ENCODE measurements at places on chromosomes 3 and 15.

DNA sequence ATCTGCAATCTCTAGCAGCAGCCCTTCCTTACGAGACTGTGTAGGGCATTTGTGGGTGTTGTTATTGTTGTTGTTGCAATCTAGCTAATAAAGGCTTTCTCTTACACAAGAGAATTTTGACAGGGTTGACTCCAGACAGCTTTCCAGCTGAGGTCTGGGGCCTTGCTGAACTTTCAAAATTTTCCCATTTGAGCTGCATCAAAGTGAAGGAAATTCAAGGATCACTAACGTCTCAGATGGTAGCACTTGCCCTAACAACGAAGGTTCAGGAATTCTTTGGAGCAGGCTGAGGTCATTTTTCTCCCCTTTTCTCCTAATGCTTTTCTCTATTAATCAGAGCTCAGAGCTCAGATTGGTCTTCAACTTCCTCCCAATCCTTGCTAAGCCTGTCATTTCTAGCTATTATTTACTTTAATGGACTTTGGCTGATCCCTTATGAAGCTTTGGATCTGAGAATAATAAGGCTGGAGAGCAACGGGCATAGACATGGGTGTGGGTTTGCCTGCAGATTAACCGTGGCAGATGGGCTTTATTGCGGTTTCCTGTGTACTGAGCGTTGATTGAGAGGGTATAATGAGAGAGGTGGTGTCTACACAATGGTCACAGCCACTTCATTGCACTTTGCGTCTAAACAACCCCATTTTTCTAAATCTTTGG is 614.0 kb upstream of the AGTR1 start:
- DNase-seq = no peak

- no peak for DNase-seq
Measured at GRCh38 chr3:184894051-184894450, 82.1 kb downstream of the VPS8 start.

GRCh38 chr15:65101891-65102708 is 12.9 kb downstream of the UBAP1L start:
- no peak for DNase-seq

DNA sequence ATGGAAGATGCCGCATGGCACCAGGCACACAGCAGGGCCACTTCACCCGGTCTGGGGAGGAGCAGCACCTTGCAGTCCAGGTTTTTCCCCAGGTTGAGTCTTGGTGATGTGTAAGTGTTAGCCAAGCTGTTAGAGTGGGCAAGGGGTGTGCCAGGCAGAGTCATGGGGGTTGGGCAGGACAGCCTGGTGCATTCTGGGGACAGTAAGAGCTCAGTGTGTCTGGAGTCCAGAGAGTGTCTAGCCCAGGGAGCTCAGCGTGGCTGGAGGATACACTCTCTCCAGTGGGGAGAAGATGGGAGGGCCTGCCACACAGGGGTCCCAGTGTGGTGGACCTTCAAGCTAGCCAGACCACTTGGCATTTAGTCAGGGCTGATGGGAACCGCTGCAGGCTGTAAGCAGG is 87.4 kb downstream of the AAGAB start:
- no peak for DNase-seq

DNA sequence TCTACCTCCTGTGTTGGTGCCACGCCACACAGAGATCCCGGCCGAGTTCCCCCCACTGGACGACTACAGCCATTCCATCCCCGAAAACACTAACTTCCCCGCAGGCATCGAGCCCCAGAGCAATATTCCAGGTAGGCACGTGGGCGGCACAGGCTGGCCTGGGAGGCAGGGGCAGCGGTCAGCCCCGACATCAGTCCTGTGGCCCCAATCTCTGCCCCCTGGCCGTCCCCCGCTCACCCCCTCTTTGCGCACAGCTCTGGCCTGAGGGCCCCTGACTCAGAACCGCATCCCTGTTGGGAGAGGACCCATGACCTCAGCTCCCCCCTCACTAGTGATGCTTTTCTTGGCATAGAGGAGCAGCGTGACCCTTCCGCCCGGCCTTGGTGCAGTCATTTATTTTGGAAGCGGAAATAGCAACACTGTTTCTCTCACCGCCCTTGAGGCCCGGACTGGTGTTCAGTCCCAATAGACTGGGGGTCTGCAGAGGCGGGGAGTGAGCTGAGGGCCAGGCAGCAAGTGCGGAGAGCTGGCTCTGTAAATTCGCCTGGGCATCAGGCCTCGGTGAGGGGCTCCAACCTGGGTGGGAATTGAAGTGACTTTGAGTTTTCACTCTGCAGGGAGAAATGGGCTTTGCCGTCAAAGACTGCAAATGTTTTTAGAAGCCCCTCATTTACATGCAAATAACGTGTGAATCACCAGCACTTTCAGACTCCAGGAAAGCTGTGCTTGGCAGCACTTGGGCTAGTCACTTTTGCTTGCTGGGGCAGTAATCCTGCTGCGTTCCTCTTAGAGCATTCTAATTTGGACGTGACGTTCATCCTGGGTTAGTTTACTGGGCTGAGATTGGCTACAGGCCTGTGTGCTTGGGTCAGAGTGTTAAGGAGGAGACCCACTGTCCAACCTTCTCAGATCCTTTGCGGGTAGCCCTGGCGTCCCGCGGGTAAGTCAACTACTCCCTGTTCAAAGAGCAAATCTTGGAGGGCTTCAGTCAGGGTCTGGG is 88.9 kb downstream of the AAGAB start:
- DNase-seq = no peak

- DNase-seq = no peak
Measured at GRCh38 chr3:44984335-44984734, 8.3 kb downstream of the EXOSC7 start.

GRCh38 chr3:132210476-132211346 is 106.5 kb upstream of the ACP3 start:
- peak; percentile 38 for DNase-seq

DNA sequence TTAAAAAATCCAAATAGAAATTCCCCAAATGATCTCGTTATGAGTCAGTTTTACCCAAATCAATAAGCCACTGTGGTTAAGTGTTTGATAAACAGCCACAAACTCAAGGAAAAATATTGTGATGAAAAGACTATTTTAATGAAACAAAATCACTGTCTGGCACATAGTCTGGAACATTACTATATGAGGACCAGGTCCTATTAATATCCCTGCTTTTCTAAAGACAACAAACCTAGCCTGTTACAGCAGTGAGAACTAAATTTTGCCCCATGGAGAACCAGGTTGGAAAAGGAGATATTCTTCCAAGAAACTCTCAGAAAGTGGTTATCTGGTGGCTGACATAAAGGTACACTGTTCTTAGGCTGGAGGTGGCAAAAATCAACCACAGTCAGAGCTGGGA is 27.7 kb upstream of the ZNF385D start:
- DNase-seq = no peak

DNA sequence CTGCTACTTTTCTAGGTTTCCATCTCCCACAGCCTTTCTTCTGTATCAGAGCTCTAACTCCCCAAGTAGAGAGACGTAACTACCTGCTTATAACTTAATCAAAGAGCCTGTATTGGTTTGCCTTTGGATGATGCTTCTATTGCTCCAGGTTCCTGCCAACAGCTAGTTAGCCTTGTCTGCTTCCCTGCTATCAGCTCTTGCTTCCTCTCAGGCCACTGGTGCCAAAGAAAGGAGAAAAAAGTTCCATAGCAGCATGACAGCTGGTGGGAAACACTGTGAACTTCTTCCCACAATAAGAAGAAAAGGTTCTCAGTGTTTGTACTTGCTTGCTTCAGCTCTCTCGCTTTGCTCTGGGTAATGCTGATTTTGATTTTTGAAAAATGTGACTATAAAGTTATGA is 206.6 kb downstream of the GBE1 start:
- no peak for DNase-seq

DNA sequence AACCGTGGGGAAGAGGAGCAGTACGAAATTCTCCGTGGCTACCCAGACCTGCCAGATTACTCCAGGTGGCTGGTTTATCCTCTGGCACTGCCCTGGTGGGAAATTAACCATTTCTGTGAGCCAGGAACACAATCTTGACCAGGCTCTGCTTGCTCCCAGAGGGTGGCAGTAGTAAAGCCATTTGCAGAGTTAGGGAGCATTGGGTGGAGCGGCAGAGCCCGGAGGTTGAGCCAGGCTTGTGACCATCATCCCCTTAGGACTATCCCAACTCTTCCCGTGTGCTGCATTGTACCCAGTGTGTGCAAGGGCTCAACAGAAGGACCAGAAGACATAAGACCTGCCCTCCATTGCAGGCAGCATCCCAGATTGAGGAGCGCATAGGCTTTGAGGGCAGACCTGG is 5.3 kb downstream of the KNG1 start:
- no peak for DNase-seq

DNA sequence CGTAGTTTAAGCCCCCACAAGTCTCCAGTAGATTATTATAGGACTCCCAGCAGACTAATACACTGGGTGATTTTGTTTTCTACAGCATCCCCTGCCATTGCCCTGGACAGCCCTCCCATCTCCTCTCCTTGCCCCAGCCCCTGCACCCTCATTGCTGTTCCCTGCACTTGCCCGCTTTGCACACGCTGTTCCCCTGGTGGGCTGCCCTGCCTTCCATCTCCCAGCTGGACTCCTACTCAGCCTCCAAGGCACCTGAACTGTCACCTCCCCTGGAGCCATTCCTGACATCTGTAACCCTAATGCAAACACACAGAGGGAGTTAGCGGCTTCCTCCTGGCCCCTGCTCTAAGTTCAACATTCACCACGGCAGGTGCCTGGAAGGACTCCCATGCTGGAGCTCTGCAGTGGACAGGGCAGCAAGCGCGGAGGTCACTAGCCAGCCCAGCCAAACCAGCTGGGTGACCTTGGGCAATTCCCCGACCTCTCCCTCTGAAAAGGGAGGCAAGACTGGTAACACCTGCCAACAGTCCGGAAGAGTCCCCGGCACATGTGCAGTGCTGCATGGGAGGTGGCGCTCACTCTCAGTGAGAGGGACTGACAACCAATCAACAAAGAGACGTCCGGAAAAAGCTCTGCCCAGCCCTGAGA is 38.8 kb upstream of the IQSEC1 start:
- DNase-seq = no peak
